Foreskin fibroblast (primary cell): ENCODE measurements at places on chromosomes 16 and 17.

- no peak for DNase-seq
Measured at GRCh38 chr16:15533386-15533785, 99.0 kb downstream of the BMERB1 start.

DNA sequence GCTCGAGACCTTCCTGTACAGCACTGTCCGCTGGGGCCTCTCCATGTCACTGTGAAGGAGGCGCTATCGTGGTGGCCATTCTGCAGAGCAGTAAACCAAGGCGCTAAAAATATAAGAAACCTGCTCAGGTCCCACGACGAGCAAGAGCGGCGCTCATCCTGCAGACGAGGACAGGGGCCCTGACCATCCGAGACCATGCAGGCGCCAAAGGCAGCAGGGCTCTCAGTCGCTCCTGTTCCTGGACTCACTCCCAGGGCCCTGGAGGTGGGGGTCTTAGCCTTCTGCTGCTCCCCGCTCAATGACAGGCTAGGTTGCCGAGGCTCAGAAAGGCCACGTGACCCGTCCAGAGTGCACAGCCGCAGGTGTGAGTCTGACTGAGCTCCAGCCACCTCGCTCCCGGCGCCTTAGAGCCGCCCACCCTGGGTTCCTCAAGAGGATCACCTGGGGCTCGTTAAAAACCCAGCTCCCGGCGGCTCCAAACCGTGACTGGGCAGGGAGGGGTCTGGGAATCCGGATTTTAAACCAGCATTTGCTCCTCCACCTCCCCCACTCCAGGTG lies 509 bp upstream of the ATP2C2 start:
- no peak for DNase-seq

- DNase-seq: peak; percentile 77
Measured at GRCh38 chr17:70169709-70170597, 621 bp downstream of the KCNJ2 start.

DNA sequence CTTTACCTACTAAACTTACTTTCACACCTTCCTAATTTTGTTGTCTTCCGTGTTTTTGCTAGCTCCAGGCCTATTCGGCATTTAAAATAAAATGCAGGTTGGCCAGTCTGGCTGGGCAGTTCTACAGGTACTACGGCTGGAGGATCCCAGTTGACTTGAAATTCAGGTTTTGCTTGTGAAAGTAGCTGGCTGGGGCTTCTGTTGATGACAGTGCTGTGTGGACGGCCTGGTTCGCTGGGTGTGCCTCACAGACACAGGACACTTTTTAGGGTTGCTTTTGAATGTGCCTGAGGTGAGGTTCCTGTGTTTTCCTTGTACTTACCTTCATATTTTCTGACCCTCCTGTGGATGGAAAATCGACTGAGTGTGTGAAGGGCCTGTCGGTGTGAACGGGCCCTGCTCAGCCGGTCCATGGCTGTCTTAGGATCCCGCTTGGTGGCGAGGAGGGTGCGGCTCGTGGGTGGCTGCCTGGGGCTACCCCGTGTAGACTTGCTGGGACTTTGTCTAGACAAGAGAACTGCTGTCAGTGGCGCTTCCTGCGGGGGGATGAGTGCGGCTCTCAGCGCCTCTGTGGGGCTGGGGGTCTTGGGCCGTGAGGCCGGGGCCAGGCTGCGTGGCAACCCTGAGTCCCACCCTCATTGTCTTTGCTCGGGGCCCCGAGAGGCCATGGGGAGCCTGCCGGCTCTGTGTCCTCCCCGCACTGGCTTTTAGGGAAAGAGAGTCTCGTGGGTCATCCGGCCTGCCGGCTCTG lies 18.7 kb upstream of the ZNF750 start:
- no peak for DNase-seq

DNA sequence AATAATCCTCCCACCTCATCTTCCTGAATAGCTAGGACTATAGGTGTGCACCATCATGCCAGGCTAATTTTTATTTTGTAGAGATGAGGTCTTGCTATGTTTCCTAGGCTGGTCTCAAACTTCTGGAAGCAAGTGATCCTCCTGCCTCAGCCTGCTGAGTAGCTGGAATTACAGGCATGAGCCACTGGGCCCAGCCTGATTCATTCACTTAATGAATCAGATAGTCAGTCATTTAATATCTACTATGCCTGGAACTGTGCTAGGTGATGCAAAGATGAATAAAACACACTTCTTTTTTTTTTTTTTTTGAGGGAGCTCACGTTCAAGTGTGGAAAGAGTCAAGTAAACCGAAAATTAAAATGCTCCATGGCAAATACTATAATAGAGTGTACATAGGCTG lies 39.4 kb downstream of the EFCAB13 start:
- no peak for DNase-seq

DNA sequence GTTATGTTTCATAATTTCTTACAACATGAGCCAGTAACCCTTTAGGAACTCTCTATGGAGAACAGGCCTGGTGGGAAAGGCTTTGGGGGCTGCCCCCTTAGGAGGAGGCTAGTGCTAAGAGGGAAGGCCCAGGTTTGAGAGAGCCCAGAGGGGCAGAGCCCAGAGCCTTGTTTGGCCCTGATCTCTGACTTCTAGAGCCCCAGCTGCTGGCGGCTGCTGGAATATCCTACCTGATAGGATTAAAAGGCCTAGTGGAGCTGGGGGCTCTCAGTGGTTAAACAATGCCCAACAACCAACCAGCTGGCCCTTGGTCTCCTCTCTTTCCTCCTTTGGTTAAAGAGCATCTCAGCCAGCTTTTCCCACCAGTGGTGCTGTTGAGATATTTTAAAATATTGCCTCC lies 54.1 kb downstream of the IGF2BP1 start:
- no peak for DNase-seq

DNA sequence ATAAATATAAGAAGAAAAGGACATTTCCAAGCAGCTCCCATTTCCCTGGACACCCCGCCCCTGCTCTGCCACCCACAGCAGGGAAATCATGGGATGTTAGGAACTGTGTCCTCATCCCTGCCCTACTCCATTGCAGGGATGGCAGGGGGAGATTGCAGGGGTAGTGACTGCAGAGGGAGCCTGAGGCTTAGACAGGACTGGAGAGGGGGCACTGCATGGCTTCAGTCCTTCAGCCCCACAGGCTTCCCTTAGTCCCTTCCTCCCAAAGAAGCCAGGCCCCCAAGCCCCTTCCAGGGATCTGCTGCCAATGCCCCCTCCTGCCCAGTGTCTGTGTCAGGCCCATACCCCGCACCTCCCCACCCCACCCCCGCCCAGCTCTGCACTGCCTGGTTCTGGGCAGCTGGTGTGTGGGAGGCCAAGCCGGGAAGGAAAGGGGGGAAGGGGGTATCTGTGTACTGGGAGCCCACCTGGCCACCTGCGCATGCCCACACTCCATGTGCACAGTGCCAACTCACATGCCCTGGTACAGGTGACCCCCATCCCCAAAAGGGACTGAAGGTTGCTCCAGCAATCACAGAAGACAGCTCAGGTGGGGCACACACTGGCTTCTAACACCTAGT lies 3.3 kb downstream of the RUNDC3A start:
- DNase-seq: no peak

GRCh38 chr16:15682105-15682570 lies 32.1 kb downstream of the NDE1 start:
- DNase-seq: peak; percentile 71

DNA sequence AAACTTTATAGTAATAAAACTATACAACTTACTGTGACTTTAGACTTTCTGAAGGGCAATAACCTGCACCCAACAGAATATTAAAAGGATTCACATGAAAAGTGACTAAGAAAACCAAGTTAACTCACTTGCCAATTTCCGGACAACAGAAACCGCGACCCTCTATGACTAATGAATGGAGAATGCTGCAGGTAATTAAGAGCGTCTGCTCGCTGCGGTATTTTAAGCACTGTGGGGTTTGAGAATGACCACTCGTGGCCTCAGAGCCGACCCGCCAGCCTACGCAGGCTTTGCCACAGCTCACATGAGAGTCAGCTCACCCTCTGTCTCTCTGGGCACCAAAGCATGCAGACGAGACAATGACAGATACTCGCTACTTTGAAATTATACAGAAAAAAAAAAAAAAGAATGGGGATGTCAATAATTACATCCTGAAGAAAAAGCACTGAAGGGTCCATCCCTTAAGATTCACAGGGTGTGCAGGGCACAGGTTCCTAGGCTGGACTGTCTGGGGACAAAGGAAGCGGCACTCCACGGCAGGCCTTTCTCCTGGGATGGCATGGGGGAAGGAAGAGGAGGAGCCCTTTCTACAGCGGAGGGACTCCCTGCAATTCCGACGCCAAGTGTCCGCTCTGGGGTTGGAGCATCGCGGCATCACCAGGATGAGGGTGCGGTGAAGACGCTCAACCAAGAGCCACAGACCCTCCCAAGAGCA lies 35.0 kb downstream of the ZCCHC14 start:
- peak; percentile 98 for DNase-seq

DNA sequence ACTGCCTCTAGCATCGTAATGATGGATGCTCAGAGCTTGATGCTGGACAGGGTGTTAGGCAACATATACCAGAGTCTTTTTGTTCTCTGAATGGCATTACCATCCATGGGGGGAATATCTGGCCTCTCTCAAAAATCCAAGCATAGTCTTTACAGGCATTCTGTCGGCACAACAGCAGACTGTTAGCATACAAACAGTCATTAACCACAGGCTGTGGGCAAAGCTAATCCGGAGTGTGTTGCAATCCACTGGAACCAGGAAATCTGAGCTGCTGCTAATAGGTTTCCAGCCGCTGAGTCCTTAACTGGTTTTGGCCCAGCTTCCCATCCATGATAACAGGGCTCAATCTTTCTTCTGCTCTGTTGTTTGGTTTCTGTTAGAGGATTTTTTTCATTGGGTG lies 371.9 kb downstream of the HS3ST3B1 start:
- peak; percentile 58 for DNase-seq
